ENCODE measurements at places on chromosomes 6 and 20.

DNA sequence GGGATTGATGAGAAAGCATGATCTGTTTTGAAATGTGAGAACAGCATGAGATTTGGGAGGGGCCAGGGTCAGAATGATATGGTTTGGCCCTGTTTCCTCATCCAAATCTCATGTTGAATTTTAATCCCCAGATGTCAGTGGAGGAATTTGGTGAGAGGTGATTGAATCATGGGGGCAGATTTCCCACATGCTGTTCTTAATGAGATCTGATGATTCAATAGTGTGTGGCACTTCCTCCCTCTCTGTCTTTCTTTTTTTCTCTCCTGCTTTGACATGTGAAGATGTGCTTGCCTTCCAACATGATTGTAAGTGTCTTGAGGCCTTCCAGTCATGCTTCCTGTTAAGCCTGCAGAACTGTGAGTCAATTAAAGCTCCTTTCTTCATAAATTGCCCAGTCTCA lies 1060.3 kb upstream of the CITED2 start:
- DNase-seq = no peak

GRCh38 chr20:38357653-38358207 lies 11.4 kb downstream of the LBP start:
- DNase-seq = no peak

- no peak for DNase-seq
These were observed 517.0 kb downstream of the TENT5A start for GRCh38 chr6:81235512-81235911.

- DNase-seq = no peak
These were observed 55.0 kb downstream of the CD83 start for GRCh38 chr6:14172562-14172961.

- no peak for DNase-seq
These were observed 137.0 kb upstream of the RIN2 start for GRCh38 chr20:19621072-19621471.

- no peak for DNase-seq
These were observed 93.0 kb upstream of the ELOVL5 start for GRCh38 chr6:53441761-53442160.

- DNase-seq = no peak
These were observed 47.9 kb upstream of the CITED2 start for GRCh38 chr6:139422105-139423036.

- DNase-seq = no peak
These were observed 9.7 kb downstream of the TIAM2 start for GRCh38 chr6:155004576-155005372.

DNA sequence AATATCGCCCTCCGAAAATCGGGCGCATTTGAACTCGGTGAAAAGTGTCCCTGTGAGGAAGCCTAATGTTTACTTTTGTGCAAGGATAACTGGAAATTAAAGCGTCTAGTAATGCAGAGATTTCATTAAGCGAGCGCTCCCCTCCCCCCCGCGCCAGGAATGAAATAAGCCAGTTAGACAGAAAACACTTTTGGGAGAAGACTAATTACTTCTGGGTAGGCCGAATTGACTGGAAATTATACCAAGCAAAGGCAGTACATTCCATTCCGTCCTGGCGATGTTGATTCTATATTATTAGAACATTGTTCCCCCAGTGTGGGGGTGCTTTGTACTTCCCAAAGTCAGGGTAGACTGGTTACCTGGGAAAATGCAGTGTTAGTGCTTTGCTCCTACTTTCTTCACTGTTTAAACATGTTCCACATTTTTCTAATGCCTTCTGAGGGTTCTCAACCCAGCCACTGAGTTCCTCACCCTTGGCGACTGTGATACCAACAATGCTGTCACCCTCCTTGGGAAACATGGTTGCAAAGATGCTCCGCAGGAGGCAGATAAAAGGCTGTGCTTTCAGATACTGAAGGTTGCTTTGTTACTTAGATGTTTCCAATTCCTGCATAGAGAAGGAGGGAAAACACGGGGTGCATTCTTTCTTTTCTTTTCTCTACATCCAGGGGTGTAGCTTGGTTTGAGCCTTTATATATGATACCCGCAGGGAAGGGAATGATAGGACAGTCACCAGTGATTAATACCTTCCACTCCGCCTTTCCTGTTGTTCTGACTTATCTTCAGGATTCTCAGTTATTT lies 2.6 kb downstream of the GJA1 start:
- no peak for DNase-seq

- peak; percentile 92 for DNase-seq
These were observed at the start of gene UFL1 for GRCh38 chr6:96521644-96522464. UFL1 (plus strand) TSS chr6:96521806; CDS start chr6:96521874, 68 bp downstream.

- DNase-seq = no peak
These were observed 117.8 kb downstream of the IPCEF1 start for GRCh38 chr6:154238831-154239230.

- DNase-seq = no peak
These were observed 606.7 kb upstream of the CITED2 start for GRCh38 chr6:139981066-139981624.

DNA sequence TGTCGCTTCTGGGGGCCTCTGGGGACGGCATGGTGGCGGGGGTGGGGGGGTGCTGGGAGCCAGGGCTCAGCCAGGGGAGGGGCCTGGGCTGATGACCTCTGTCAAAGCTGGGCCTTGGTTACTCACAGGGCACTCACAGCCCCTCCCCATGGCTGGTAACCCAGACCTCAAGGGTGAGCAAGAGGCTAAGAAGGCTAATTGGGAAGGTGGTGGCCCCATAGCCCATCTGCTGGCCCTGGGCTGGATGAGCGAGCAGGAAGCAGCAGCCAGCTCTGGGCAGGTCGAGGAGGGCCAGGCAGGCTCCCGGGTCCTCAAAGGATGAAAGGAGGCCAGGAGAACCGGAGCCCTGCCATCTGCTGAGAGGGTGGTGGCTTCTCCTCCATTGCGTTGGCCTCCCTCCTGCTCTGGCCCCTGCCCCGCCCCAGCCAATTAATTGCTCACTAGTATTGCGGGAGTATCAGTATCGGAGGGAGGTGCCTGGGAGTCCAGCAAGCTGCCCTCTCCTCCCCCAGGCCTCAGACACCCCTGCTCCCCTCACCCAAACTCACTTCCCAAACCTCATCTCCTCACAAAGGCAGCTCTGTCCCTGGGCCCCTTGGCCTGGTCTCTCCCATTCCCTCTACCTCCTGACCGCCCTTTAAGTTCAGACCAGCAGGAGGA lies 1.0 kb upstream of the CDSN start:
- DNase-seq = no peak

DNA sequence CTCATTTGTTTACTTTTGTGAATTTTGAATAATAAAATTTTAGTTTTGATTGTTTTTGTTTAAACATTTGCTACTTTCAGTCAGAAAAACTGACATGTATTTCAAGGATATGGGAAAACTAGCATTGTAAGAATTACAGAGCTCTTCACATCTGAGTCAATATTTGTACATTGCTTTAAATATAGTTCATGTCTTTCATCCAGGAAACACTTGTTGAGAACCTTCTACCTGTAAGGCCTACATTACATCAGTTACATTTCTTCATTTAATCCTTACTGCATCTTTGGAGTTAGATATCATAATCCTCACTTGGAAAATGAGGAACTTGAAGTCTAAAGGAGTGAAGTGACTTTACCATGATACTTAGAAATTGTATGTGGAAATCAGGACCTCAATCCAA lies 242.9 kb downstream of the KCNQ5 start:
- DNase-seq = no peak

DNA sequence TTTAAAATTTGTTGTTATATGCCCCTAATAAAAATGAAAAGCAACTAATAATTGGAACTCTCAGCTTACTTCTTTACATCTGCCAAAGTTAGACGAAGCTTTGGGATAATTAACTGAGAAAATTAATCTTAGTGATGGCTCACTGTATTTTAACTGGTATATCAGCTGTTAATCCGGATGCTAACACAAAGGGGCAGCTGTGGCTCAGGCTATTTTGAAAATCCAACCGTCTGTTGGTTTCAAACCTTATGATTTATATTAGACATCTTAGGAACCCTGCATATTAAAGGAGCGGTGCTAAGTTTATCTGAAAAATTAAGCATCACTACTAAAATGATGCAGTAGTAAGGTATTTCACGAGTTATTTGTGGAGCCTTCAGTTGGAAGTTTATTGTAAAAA lies 96.6 kb downstream of the AKAP7 start:
- no peak for DNase-seq

All from activated CD8-positive, alpha-beta memory T cell treated with anti-CD3 and anti-CD28 coated beads for 1 hour (primary cell).